ENCODE measurements at places on chromosomes 4 and X.

DNA sequence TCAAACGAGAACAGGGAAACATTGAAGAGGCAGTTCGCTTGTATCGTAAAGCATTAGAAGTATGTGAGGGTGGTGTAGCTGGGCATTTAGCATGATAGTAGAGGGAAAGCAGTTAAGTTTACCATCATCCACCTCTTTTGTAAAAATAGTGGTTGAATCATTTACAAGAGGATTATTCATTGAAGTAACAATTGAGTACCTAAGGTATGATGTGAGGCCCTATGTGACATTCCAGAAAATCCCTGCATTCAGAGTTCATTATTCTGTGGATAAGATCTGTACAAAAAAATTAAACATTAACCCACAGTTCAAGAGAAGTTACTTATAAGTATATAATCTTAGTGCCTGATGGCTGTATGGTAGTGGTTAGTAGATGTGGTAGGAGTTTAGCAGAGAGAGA lies 22.2 kb upstream of the GCNA start:
- no peak for DNase-seq

DNA sequence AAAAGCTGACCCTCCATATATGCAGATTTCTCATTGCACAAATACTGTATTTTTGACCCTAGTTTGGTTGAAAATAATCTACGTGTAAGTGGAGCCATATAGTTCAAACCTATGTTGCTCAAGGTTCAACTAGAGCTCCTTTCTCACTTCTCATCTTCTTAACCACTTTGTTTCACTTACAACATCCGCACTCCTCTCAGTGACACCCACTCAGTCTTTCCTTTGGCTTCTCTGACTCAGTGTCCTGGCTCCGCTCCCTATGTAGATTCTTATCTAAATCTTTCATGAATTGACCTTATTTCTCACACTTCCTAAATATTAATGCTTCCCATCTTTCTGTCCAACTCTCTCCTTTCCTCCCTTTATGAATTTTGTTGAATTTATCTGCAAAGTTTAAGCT lies 32.9 kb upstream of the DKK2 start:
- DNase-seq = no peak

GRCh38 chr4:83643036-83643435 lies 107.1 kb downstream of the GPAT3 start:
- no peak for DNase-seq

- no peak for DNase-seq
Observed at GRCh38 chr4:121696170-121696580, 605 bp downstream of the ANXA5 start.

DNA sequence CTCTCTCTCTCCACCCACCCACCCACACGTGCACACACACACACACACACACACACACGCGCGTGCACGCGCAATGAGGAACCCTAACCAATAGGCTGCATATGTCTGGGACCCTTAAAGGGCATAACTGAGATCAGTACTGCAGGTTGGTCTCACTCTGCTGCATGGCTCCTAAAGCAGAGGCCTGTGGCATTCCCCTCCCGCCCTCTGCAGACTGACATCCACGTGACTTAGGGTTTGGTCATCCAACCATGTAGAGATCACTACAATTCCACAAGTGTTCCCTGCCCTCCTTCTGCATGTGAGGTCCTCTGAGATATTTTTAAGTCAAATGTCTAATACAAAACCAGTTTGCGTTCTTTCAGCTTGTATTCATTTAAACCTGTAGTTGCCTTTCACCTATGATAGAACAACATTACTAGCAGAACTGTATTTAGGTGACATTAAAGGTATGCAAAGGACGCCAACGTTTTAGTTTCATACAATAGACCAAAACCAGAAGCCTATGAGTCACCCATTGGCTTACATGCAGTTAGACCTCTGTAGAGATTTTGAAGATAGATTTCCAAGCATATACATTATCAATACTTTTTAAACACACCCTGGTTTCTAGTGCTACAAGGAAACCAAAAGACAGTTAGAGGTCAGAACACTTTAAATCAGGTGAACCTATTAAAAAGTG lies 10.1 kb downstream of the XAGE5 start:
- DNase-seq = no peak

DNA sequence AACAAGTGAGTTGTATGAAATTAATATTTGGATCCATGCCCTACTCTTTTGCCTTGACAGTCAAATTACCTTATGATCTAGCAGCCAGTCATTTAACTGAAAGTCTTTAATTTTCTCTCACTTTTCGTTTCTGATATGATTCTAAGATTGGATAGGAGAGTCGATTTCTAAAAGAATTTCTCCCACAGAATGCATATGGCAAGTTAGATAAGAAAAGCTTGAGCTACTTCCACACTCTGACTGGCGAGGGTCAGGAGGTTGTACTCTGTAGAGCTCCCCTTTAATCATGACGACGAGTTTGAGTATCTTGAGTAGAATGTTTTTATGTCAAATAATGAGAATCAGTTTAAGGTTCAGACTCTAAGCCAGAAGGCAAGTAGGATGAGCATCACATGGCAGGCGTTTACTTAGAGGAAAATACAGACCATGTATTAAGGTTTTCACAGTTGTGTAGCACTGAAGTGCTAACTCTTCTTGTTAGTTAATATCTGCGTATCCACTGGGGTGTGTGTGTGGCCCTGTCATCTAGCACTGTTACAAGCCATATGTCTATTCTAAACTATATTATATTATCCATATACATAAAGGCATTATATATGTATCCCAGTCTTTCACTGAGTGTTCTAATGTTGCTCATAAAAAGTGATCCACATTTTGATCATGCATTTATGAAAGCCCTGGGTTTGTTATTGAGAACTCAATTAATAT lies 37.8 kb downstream of the LRP2BP start:
- DNase-seq = no peak

DNA sequence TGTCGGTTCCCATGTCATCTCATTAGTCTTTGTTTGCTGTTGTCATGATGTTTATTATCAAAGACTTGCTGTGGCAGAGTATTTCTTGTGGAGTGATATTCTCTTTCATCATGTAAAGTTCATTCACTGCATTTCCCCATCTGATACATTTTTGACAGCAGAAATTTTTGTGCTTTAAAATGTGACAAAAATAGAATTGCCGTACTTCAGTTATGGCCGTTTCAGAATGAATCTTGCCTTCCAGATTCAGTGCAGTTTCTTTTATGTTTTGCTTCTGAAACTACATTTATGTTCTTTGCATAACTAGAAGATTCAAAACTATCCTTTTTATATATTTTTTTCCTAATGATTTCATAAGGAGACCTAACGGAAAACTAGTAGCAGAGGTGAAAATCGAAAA lies 10.0 kb downstream of the CSTF2 start:
- DNase-seq = no peak

DNA sequence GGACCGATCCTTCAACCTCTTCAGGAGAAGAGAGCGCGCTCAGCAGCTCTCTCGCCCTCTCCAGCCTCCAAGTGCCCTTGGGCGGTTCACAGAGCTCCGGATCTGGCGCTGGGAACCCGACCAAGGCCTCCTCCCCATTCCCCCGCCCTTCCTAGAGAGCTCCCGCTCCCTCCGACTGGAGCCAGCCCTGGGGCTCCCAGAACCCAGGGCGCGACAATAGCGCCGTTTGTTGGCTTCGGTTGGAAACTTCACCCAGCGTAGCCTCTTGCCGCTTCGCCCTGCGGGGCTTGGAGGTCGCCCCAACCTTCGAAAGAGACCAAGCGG lies 3.1 kb upstream of the SOX3 start:
- no peak for DNase-seq

DNA sequence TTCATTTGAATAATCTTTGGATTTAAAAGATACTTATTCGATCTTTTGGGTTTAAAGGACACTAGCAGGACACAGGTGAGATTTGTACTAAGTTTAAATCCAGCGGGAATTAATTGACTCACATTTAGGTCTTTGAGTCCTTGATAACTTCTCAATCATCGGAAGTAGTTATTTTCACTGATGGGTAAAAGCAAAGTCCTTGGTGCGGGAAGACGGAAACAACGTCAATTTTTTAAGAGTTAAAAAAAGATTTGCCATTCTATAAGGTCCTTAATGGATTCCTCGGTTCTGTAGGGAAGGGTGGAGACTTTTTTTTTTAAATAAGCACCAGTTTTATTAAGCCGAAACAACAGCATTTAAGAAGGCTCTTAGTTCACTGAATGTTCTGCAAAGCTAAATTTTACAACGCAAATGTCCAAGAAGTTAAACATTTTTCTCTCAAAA lies 2.9 kb downstream of the TMSB4X start:
- DNase-seq = no peak

Data from NCI-H2171 treated with DMSO at 0.1 percent for 48 hours (cell line).